ENCODE measurements at places on chromosomes 1 and 21. TPM values are rescaled to one million over a fixed set of nuclear protein-coding genes. Genes with fewer than 3 reads are reported as not detected.

AMY1C gene
- not detected for total RNA-seq

ANKRD34A gene
- total RNA-seq = 0.56 TPM

KCNA3 gene
- under 0.01 TPM for total RNA-seq

ADGRL4 gene
- 3.2 TPM for total RNA-seq

RXFP4 gene
- total RNA-seq = not detected

TCHH gene
- not detected for total RNA-seq

CACNA1S gene
- not detected for total RNA-seq

FNDC10 gene
- 0.28 TPM for total RNA-seq

GJA9 gene
- not detected for total RNA-seq

TTC39A gene
- total RNA-seq = 0.72 TPM

NLRP3 gene
- total RNA-seq = not detected

GJA8 gene
- total RNA-seq = not detected

ROR1 gene
- 10.0 TPM for total RNA-seq

CLEC20A gene
- total RNA-seq = not detected

LAX1 gene
- not detected for total RNA-seq

HSPG2 gene
- total RNA-seq = 15.8 TPM

ACTL8 gene
- total RNA-seq = 0.28 TPM

LPAR3 gene
- total RNA-seq = 0.18 TPM

Data from IMR-90 (cell line).